Stimulated activated naive CD4-positive, alpha-beta T cell treated with Interleukin-2 at 50 U/mL for 16 hours (primary cell): ENCODE measurements at places on chromosomes 3 and 15.

- DNase-seq: no peak
Measured at GRCh38 chr15:43283526-43283925, 16.8 kb upstream of the TGM5 start.

DNA sequence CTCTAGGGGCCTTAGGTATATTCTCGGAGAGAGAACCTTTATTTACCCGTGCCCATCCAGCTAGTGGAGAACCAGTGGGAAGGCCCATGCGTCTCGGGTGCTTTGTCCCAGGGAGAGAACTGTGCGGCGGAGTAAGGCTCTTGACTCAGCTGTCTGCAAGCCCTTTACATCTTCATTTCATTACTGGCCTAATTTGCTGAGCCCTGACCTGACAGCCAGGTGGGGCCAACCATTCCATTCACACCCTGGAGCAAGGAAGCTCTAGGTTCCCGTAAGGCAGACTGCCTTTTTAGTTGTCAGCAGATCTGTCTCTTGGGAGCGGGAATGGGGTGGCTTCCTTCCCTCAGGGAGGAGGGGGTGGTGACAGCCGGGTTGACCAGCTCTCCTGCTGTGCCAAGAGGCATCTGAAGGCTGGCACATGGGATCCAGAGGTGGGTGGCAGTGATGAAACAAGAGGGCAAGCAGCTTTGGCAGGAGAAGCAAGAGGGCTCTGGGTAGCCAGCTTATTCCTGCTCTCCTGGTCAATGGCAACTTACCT lies 36.4 kb downstream of the SV2B start:
- no peak for DNase-seq

DNA sequence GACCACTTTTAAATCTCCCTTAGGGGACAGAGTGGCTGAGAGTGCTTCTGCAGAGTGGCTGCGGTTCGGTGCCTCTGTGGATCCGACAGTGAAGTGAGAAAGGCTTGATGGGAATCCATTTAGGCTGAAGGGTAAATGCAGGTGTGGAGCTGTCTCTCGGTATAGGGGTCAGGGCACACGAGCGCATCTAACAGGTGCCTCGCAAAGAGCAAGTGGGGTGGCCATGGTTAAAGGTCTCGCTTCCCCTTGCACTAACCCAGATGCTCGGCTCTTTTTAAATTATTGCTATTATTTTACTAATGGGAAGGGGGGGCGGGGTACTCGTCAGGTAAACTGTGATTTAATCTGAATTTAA lies 598 bp upstream of the GJD2 start:
- DNase-seq: no peak

- DNase-seq: no peak
Measured at GRCh38 chr15:68537097-68537496, 41.7 kb upstream of the CORO2B start.

- no peak for DNase-seq
Measured at GRCh38 chr3:13550423-13550690, 1.4 kb downstream of the FBLN2 start.

DNA sequence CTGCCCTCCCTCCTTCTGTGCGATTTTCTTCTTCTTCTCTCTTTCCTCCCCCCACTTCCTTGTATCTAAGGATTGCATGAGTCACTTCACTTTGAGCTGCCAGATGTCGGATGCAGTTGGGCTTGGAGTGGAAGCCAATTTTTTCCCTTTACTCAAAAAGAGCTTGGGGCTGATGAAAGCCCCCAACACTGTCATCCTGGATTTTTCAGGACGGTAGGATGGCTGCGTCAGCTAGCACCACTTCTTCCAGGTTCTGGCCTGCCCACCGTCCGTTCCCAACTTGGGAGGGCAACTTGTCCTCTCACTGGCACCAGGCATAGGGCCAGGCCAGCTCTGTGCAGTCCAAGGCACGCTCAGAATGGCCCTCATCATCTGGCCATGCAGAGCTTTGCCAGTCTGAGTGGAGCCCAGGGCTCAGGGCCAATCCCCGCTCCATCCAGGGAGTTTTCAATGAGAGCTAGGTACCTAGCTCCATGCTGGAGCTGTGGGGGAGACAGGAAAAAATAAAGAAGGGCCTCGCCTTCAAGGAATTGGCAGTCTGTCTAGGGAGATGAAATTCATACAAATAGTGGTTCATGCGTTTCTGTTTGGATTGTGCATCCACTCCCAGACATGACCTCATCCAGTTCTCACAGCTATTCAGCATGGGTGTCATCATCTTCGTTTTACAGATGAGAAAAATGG lies 47.7 kb upstream of the INSYN1 start:
- no peak for DNase-seq

DNA sequence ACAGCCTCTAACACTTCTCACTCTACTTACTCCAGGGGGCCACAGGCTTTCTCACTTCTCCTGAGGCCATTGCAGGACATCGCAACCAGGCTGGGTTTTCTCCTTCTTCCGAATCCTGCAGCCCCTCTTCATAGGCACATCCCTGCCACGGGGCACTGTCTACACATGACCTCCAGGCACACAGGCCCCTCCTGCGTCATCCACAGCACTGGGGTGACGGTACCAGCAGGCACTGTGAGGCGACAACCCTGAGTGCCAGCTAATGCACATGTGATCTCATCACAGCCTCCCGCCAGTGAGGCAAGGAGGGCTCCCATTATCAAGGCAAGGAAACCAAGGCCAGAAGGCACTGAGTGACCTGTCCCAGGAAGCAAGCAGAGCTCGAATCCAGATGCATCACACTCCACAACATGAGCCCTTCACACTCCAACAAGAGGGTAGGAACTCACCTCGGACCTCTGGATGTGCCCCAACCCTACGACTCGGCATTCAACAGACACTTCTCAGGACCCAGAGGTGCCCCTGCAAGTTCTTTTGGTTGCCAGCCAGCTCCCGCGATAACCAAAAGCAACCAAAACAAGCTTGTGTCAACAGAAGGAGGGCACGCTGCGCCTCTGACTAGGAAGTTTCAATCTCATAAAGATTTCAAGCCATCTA lies 16.7 kb downstream of the FAM174B start:
- DNase-seq: no peak

- DNase-seq: no peak
Measured at GRCh38 chr3:127360647-127361046, 72.8 kb upstream of the PRR20G start.
